Calu3 (cell line): ENCODE measurements at places on chromosomes 2 and 18.

GRCh38 chr2:69416147-69416546 lies 21.1 kb downstream of the NFU1 start:
- DNase-seq = no peak
- H3K27ac ChIP-seq = no peak overlapping the region
- no peaks in the 10 kb centered on the region for H3K36me3 ChIP-seq
- H3K27me3 ChIP-seq = no peaks in the 10 kb centered on the region
- no peaks in the 10 kb centered on the region for H3K4me1 ChIP-seq

DNA sequence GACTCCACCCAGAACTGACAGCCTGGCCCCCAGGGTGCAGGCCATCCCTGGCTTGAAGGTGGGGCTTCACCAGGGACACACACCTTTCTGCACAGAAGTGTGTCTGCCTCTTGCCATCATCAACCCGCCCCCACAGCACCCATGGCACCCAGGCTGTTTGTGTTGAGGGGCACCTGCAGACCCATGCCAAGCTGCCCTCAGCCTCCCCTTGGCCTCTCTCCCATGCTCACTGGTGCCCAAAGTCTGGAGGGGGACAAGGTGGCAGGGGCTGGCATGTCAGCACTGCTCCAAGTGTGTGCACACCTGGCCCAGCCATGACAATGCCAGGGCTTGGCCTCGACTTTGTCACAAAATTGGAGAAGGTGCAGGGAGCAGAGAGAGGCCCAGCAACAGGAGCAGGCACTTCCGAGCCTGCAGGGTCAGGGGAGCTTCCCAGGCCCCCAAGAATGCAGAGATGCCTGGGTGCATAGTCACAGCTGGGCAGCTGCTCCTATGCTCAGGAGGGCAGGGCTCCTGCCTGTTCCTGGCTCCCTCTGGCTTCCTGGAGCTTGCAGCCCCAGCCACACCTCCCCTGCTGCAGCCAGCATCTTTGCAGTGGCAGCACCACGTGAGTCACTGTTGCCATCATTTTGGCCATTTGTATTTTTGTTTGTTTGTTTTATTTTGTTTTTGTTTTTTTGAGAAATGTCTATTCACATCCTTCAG lies 280.6 kb upstream of the UBE2E3 start:
- DNase-seq = no peak
- no peak overlapping the region for H3K27ac ChIP-seq
- H3K4me1 ChIP-seq = no peaks in the 10 kb centered on the region
- no peaks in the 10 kb centered on the region for H3K27me3 ChIP-seq

DNA sequence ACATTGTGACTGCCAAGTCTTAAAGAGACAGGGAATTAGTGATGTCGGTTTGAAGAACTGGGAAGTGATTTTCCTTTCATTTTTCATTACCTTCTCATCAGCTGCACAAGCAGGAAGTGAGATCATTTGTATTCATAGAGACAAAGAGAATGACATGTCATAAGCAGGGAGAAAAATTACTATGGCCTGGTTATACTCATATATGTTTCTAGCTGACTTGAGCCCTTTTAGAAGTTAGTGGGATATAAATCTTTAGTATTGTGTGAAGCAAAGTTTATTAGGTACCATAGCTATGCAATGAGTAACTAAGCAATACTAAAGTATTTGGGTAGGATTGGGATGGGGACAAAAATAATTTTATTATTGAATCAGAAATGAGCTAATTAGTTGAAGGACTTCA lies 284.1 kb downstream of the PID1 start:
- DNase-seq = no peak
- no peaks in the 10 kb centered on the region for H3K27me3 ChIP-seq

- peak overlapping the region; percentile 9 for H3K4me3 ChIP-seq
- no peaks in the 10 kb centered on the region for H3K36me3 ChIP-seq
- DNase-seq = no peak
- H3K27me3 ChIP-seq = no peaks in the 10 kb centered on the region
Observed at GRCh38 chr2:118046634-118047210, 32.9 kb upstream of the CCDC93 start.

DNA sequence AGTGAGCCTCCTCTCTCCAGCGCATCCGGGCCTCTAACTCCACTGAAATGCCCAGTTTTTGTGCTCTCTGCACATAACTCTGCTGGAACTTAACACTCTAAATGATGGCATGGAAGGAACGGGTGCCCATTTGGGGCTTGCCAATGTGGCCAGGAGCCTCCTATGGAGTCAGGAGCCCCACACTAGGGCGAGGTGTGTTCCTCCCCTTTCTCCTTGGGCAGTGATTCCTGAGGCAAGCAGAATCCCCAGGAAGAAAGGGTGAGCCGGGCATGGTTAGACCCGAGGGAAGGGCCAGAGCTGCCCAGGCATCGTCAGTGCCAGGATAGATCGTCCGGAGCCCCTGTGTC lies 63.0 kb downstream of the DDX1 start:
- H3K27ac ChIP-seq = no peak overlapping the region
- no peaks in the 10 kb centered on the region for H3K4me1 ChIP-seq
- H3K27me3 ChIP-seq = peaks cover 73% of the 10 kb centered on the region
- no peaks in the 10 kb centered on the region for H3K36me3 ChIP-seq
- no peak overlapping the region for H3K4me3 ChIP-seq

GRCh38 chr2:170098626-170099312 lies 79.2 kb upstream of the MYO3B start:
- no peaks in the 10 kb centered on the region for H3K27me3 ChIP-seq
- H3K36me3 ChIP-seq = no peaks in the 10 kb centered on the region

- H3K4me1 ChIP-seq = no peaks in the 10 kb centered on the region
- no peak for DNase-seq
- no peaks in the 10 kb centered on the region for H3K36me3 ChIP-seq
Observed at GRCh38 chr2:25063876-25064660, 22.2 kb downstream of the EFR3B start.

GRCh38 chr2:108616751-108617161 lies 82.5 kb downstream of the LIMS1 start:
- peak overlapping the region; percentile 80 for H3K27ac ChIP-seq
- DNase-seq = peak; percentile 54
- H3K36me3 ChIP-seq = peaks cover 16% of the 10 kb centered on the region
- H3K4me1 ChIP-seq = peaks cover 90% of the 10 kb centered on the region

DNA sequence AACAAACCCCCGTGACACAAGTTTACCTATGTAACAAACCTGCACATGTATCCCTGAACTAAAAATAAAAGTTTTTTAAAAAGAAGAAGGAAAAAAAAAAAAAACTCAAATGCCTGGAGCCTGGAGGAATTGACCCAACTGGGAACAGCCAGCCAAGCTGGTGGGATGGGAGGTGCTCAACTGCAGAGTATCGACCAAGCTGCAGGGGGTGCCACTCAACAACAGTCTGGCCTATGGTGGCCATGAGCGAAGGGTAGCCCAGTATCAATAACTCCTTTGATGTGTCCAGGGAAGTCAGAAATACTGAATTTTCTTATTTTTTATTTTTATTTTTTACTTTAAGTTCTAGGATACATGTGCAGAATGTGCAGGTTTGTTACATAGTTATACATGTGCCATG lies 310.3 kb upstream of the DLGAP1 start:
- H3K27ac ChIP-seq = no peak overlapping the region
- no peak for DNase-seq
- H3K36me3 ChIP-seq = no peaks in the 10 kb centered on the region
- no peaks in the 10 kb centered on the region for H3K4me1 ChIP-seq

- H3K27ac ChIP-seq = no peak overlapping the region
- H3K27me3 ChIP-seq = peaks cover 14% of the 10 kb centered on the region
- H3K36me3 ChIP-seq = no peaks in the 10 kb centered on the region
- no peaks in the 10 kb centered on the region for H3K4me1 ChIP-seq
- H3K4me3 ChIP-seq = no peak overlapping the region
- no peak for DNase-seq
Observed at GRCh38 chr18:76339246-76339620, 155.8 kb downstream of the ZNF516 start.

DNA sequence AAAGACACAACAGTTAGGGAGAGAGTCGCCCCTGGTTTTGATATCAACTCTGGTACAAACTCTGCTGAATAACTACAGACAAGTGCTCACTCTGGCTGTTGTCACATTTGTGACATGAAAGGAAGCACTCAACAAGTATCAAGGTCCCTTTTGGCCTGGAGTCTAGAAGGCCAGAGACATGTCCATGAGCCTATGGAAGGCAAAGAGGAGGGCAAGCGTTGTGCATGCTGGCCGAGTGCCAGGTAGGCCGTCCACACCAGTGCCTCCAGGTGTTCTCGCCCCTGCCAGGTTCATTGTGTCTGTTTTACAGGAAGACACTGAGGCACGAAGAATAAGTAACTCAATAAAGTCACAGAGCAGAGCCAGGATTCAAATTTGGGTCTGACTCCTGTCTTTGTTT lies 21.1 kb downstream of the ILKAP start:
- no peak overlapping the region for H3K27ac ChIP-seq
- no peak for DNase-seq
- H3K36me3 ChIP-seq = peaks cover 79% of the 10 kb centered on the region
- H3K4me3 ChIP-seq = no peak overlapping the region
- H3K4me1 ChIP-seq = no peaks in the 10 kb centered on the region

DNA sequence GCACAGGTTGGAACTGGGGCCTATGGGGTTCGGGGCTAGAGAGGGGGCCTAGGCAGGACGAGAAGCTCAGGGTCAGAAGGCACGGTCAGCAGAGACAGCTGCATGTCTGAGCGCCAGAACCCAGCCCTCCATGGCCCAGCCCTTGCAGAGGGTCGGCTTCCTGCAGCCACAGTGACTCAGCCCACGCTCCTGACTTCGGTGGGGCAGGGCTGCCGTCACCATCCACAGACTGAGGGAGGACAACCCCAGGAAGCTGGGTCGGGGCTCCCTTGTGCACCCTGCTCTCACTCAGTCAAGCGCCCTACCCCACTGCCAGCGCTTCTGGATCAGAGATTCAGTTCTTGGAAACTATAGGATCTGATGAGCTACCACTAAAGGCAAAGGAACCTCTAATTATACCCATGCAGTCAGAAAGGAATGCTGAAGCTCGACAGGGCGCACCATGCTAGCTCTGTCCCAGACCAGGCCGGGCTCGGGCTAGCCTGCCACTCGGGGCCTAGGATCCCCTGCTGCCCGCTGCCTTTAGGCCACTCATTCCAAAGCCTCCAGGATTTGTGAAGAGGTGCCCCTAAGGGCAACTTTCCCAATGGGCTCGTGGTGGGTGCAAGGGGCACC lies 3.0 kb downstream of the ACTR1B start:
- H3K27me3 ChIP-seq = no peaks in the 10 kb centered on the region
- peaks cover 31% of the 10 kb centered on the region for H3K36me3 ChIP-seq
- no peak overlapping the region for H3K27ac ChIP-seq
- H3K4me1 ChIP-seq = no peaks in the 10 kb centered on the region
- no peak overlapping the region for H3K4me3 ChIP-seq

- peaks cover 44% of the 10 kb centered on the region for H3K36me3 ChIP-seq
- peaks cover 50% of the 10 kb centered on the region for H3K4me1 ChIP-seq
- H3K4me3 ChIP-seq = peak overlapping the region; percentile 68
- peak overlapping the region; percentile 95 for H3K27ac ChIP-seq
Observed at GRCh38 chr18:11859903-11860407, 8.7 kb downstream of the CHMP1B start.

DNA sequence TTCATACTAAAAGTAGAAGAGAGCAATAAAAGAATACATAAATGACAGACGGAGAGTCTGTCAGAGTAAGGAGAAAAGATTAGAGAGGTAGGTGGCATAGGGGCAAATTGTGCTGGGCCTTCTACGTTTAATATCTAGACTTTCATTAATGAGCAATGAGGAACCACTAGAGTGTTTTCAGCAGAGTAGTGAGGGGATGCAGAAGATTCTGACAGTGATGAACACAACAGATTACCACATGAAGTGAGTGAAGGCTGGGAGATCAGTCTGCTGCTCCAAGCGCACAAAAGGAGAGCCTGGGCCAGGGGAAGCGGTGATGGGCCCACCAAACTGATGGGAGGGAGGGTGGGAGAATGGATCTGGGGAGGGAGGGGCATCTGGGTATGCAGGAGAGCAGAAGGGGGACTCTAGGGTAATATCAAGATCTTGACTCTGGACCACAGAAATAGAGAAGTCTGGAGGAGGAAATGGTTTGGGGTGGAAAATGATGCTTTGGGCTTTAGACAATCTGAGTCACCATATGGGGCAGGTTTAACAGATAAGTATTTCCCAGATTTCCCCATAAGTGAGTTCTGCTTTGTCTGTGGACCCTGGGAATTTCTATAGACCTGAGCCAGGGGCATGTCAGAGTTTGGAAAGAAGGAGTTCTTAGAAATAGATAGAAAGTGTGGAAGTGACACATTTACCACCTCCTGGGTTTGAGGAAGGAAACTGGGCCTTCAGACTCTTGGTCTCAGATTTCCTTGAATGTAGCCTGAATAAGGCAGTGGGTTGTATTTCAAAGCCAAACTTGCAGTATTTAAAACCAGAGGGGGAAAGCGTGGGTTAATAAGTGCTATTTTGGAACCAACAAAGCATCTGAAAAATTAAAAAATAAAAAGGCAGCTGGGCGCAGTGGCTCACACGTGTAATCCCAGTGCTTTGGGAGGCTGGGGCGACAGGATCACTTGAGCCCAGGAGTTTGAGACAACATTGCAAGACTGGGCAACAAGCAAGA lies 15.0 kb upstream of the IL1A start:
- H3K27ac ChIP-seq = peak overlapping the region; percentile 37
- H3K27me3 ChIP-seq = no peaks in the 10 kb centered on the region
- peaks cover 74% of the 10 kb centered on the region for H3K4me1 ChIP-seq
- no peak for DNase-seq
- no peak overlapping the region for H3K4me3 ChIP-seq

GRCh38 chr2:160906878-160907277 lies 253.3 kb upstream of the TANK start:
- DNase-seq = peak; percentile 28
- H3K36me3 ChIP-seq = no peaks in the 10 kb centered on the region
- peak overlapping the region; percentile 54 for H3K27ac ChIP-seq
- no peaks in the 10 kb centered on the region for H3K27me3 ChIP-seq
